Fibroblast of lung (primary cell): ENCODE measurements at places on chromosomes 13 and 19. TPM values are rescaled to one million over a fixed set of nuclear protein-coding genes. Genes with fewer than 3 reads are reported as not detected.

- no peak for DNase-seq
These were observed 1.5 kb downstream of the FUT1 start for GRCh38 chr19:48750771-48751504.

DNA sequence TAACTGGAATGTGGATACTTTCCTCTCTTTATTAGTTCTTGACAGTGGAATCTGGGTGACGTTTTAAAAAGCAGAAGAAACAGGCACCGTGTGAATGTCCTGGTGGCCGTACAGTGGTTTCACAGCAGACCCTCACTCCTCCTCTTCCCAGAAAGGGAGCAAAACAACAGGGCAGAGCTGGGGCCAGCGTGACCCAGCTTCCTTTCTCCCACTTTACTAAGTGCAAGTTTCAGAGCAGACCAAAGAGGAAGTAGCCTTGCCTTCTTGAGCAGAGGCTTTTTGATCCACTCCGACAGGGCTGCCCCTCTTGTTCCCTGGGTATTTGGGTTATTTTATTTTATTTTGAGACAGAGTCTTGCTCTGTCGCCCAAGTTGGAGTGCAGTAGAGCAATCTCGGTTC is 19.6 kb upstream of the C19orf33 start:
- DNase-seq = no peak

GRCh38 chr19:48950159-48950558 is 4.5 kb upstream of the BAX start:
- DNase-seq = no peak

- DNase-seq = no peak
These were observed 1150.2 kb upstream of the PCDH9 start for GRCh38 chr13:68380041-68380973.

DNA sequence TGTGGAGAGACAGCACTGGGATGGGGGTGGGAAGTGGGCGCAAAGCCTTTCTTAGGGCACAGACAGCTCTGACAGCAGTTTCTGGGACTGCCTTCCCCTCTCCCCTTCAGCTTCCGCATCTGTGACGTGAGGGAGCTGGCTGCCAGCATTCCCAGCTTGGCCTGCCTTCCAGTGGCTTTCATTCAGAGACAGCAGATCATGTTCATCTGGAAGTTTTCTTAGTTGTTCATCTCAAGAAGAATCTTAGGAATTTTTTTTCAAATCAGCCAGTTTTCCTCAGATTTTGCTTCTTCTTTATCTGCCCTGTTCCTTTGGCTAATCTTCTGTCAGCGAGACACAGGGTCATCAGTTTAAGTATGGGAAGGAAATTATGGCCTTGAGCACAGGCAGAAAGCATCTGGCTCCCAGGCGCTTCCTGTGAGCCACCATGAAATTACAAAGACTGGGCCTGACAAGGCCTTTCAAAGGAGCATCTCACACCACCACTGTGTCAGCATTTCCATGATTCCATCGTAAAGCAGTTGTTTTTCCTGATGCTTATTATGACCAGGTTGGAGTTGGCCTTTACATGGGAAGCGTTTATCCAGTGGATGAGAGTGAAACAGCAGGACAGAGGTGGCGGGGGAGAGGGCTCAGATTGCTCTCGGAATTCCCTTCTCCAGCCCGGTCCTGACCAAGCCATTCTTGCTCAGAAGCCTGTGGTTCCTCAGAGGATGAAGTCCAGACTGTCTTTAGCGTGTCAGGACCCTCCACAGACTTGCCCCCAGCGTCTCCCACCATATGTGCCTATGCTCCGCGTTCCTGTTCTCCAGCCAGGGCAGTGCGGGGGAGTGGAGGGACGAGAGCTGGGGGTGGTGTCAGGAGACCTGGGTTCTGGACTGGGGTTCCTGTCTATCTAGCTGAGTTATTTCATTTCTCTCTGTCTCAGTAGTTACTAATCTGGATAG is 43.6 kb downstream of the ARHGAP35 start:
- peak; percentile 88 for DNase-seq

DNA sequence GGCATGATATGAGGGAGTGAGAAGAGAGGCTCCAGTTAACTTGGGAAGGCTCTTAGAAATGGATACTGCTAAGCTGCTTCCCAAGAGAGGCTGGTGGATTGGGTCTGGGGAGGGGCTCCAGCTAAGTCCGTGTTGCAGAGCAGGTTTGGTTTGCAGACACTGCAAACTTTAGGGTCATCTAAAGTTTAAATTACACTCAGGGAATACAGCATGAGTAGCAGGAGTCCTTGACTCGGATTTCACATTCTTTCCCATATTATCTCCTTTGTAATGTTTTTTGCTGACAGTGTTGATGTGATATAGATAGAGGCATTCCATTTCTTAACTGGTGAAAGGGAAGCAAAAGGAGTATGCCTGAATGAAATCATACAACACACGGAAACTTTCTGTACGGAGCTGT is 31.9 kb downstream of the SGCG start:
- DNase-seq = peak; percentile 27

GRCh38 chr19:8151767-8152035 is 2.3 kb upstream of the FBN3 start:
- DNase-seq = no peak

DNA sequence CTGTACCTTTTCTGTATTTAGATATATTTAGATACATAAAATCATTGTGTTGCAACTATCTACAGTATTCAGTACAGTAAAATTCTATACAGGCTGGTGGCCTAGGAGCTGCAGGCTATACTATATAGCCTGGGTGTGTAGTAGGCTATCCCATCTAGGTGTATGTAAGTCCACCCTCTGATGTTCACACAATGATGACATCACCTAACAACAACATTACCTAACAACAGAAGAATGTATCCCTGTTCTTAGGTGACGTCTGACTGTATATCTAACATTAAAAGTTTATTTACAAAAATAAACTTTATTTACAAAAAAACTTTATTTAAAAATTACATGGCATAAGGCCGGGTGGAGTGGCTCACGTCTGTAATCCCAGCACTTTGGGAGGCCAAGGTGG is 28.3 kb upstream of the ZFP30 start:
- DNase-seq = no peak

DNA sequence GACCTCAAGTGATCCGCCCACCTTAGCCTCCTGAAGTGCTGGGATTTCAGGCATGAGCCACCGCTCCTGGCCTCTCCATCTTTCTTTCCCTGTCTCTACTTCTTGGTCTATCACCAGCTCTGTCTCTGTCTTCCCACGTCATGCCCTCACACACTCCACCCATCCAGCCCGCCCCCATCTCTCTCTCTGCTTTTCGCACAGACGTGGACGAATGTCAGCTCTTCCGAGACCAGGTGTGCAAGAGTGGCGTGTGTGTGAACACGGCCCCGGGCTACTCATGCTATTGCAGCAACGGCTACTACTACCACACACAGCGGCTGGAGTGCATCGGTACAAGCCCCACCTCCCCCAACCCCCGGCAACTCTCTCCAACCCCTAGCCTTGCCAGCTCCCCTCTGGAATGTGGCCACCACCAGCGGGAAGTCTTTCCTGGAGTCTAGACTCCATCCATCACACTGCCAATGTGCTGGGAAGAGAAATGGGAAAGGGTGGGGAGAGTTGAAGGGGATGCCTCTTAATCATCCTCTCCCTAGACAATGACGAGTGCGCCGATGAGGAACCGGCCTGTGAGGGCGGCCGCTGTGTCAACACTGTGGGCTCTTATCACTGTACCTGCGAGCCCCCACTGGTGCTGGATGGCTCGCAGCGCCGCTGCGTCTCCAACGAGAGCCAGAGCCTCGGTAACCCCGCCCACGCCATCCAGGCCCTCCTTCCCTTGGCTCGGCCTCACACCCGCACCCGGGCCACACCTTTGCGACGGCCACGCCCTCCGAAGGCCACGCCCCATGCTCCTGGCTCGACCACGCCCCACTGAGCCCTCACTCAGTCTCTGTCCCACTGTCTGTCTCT is 22.5 kb downstream of the LTBP4 start:
- DNase-seq = peak; percentile 47

GRCh38 chr19:50252111-50252886 is 48.9 kb downstream of the MYH14 start:
- peak; percentile 9 for DNase-seq

GRCh38 chr19:18481505-18482222 is 40.2 kb downstream of the ELL start:
- no peak for DNase-seq

DNA sequence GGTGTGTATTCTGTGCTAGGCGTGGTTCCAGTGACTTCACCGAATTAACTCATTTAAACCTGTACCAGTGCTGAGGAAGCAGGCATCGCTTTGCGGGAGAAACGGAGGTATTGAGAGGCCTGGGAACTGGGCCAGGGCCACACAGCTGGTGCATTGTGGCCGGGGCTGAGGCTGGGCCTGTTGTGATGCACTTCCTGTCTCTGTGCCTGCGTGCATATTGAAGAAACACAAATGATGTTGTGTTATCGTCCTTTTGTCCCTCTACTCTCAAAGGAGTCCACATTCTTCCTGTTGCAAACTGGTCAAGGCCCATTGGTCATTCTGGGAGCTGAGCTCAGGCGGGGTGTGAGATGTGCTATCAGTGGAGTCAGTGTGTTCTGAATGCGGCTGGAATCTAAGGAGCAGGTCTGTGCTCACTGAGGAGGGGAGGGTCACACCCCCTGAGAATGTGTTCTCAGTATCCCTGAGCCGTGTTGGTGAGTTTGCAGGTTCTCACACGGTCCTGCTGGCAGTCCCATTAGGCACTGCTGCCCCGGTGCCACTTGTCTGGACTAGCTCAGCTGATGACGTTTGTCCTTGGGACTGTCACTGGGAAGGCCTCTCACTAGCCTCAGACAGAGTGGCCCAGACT is 62.1 kb downstream of the ARHGEF7 start:
- DNase-seq = peak; percentile 86

- DNase-seq = no peak
These were observed 30.6 kb downstream of the MCF2L start for GRCh38 chr13:112999414-113000177.

- DNase-seq = no peak
These were observed 2.8 kb downstream of the ARID3A start for GRCh38 chr19:928471-929202.

DNA sequence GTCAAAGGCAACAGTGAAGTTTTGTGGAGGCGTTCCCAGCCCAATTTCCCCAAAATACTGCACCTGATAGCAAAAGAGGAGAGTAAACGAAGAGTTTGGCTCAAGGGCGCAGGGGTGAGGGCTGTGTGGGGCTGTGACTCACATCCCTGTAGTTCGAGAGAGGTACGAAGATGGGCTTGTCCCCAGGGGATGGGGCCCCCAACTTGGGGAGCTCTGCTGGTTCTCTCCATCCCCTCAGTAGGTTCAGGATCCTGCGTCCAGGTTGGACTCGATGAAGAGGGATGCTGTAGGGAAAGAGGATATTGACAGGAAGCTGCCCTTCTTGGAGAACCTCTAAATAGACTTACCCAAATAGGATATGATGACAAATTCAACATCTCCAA is 3.4 kb downstream of the NAPSA start:
- DNase-seq = no peak

GRCh38 chr19:40035996-40036395 is 20.0 kb downstream of the ZNF780B start:
- peak; percentile 6 for DNase-seq

DNA sequence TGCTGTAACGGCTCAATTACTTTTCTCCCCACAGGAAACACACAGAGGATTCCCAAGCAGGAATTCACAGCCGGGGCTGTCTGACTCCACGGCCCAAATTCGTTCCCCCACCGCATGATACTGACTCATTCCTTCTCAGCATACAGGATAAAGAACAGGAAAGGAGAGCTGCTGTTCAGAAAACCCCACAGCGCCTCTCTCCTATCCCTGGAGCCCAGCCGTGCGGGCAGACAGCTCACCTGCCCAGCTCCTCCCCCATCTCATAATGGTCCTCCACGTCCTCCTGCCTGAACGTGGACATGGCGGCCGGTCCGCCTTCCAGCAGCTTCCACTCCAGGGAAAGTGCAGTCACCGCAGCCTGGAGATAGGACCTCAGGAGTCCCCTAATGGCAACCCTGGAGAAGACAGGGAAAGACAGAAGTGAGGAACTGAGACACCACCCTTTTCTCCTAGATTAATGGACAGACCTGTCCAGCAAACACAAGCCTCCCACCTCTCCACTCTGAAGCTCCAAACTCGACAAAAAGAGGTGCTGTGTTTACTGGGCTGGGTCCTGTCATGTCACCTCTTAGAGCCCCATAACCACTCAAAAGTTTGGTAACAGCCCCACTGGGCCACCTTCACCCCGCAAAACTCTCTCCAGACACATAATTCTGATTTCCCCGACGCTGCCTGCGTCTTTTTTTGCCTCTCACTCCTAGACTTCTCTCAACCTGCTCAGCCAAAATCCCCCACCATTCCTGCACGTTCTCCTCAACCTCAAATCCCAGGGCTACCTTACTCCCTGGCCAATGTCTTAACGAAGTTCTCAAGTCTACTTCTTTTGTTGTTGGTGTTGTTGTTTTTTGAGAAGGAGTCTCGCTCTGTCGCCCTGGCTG is 1.2 kb downstream of the DAPK3 start:
- peak; percentile 91 for DNase-seq

- DNase-seq = no peak
These were observed 5.8 kb downstream of the PEG3 start for GRCh38 chr19:56834564-56835375.

DNA sequence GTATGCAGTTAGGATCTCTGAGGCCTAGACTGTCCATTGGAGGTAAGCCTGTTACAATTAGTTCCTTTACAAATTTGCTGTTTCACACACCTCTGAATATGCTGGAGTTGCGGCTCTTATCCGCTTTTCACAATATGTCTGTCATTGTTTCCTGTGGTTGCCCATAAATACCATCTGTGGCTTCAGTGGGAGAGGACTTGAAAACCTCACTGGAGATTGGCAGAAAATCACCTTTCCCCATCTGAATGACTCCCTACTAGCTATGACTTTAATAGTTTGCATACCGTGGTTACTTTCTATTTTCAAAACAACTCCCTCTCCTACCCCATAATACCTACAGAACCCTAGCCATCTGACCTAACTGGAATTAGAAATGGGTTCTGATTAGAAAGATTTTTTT is 454.3 kb downstream of the PCDH17 start:
- DNase-seq = peak; percentile 81

DNA sequence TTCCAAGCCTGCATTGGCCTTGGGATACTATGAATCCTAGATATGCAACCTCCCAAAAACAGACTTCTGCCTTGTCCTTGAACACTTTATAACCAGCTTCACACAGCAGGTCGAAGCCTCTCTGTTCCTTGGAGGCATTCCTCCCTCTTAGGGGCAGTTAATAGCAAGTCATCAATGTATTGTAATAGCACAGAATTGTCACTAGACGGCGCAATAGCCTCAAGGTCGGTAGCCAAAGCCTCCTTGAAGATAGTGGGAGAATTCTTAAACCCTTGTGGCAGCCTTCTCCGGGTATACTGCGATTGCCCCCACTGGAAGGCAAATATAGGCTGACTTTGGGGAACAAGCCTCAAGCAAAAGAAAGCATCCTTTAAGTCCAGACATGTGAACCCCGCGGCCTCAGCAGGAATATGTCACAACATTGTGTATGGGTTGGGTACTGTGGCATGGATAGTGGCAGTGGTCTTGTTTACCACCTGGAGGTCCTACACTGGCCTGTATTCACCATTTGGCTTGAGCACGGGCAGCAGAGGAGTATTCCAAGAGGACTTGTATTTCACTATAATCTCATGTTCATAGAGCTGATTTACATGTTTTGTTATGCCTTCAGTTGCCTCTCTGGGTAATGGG is 61.1 kb downstream of the ZNF431 start:
- peak; percentile 5 for DNase-seq

The NMRK2 gene
- not detected in 2 replicates for polyA plus RNA-seq

The S1PR2 gene
- polyA plus RNA-seq = 29.6 and 30.4 TPM in 2 replicates

The KLK10 gene
- 0.03 TPM in 1 of 2 replicates, not detected in the other for polyA plus RNA-seq

The ERICH6B gene
- polyA plus RNA-seq = not detected in 2 replicates

The LILRB4 gene
- polyA plus RNA-seq = not detected in 2 replicates
